ENCODE measurements at places on chromosomes 6 and 20. TPM values are rescaled to one million over a fixed set of nuclear protein-coding genes. Genes with fewer than 3 reads are reported as not detected.

PPP1R3G gene
- total RNA-seq, result 2.6 TPM

TENT5A gene
- total RNA-seq, result 27.9 TPM

CPNE5 gene
- total RNA-seq, result not detected

MOG gene
- not detected for total RNA-seq

C6orf62 gene
- total RNA-seq, result 74.0 TPM

CHD6 gene
- 34.4 TPM for total RNA-seq

GHRH gene
- not detected for total RNA-seq

ENPP1 gene
- 8.6 TPM for total RNA-seq

RIMS1 gene
- total RNA-seq, result 5.7 TPM

RBBP8NL gene
- total RNA-seq, result not detected

GRCh38 chr6:34375833-34376232 lies 16.6 kb downstream of the NUDT3 start:
- H3K4me1 ChIP-seq, result peaks cover 12% of the 10 kb centered on the region
- no peak overlapping the region for H3K4me3 ChIP-seq
- no peaks in the 10 kb centered on the region for H3K27me3 ChIP-seq
- no peaks in the 10 kb centered on the region for H3K36me3 ChIP-seq
- no peak overlapping the region for H3K27ac ChIP-seq

- H3K27me3 ChIP-seq, result no peaks in the 10 kb centered on the region
- no peaks in the 10 kb centered on the region for H3K4me1 ChIP-seq
- no peak for DNase-seq
- H3K4me3 ChIP-seq, result no peak overlapping the region
- peaks cover 12% of the 10 kb centered on the region for H3K36me3 ChIP-seq
Observed at GRCh38 chr6:116173928-116174327, 48.0 kb upstream of the COL10A1 start.

DNA sequence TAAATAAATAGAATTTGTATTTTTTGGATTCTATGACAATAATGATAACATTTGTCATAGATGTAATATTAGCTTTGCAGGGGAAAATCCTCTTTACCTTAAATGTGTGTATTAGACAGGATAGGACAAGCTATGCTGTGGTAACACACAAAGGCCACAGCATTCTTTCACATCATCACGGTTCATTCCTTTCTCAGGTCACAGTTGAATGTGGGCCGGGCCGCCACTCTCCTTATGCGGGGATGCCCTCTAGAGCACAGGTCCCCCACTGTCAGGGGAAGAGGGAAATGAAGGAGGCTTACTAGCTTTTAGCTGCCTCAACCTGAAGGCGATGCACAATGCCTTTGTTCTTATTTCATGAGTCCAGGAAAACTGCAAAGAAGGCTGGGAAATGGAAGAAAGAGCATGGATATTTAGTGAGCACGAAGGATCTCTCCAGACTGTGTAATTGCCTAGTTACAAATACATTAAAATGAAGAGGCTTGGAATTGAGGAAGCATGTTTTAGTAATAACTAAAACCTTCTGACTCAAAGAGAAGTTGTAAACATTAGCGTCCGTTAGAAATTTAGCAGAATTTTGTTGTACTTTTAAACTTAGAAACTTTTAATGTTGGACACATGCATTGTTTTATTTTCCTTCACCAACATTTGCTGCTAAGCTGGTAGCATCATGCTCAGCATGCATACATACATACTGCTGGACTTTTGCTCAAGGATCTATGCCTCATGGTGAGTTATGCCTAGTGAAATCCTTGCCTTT lies 248.9 kb upstream of the FOXQ1 start:
- H3K4me3 ChIP-seq, result no peak overlapping the region
- no peaks in the 10 kb centered on the region for H3K4me1 ChIP-seq
- no peak for DNase-seq
- H3K27me3 ChIP-seq, result peaks cover 25% of the 10 kb centered on the region
- no peak overlapping the region for H3K27ac ChIP-seq

DNA sequence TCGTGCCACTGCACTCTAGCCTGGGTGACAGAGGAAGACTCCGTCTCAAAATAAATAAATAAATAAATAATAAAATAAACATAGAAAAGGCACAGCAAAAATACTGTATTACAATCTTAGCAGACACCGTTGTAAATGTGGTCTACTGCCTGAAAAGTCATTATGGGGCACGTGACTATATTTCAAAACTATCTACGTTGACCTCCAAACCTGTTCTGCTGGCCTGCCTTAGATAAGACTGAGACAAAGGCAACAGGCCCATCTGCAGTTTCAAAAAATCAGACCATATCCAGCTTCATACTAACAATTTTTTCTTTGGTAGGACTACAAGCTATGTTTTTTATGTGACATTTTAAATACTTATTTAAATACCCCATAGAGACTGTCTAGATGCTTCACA lies 59.1 kb downstream of the AGPAT4 start:
- no peak overlapping the region for H3K27ac ChIP-seq
- no peaks in the 10 kb centered on the region for H3K27me3 ChIP-seq
- no peak for DNase-seq
- H3K4me1 ChIP-seq, result peaks cover 11% of the 10 kb centered on the region
- no peak overlapping the region for H3K4me3 ChIP-seq

GRCh38 chr6:43835872-43836419 lies 65.9 kb downstream of the VEGFA start:
- peaks cover 13% of the 10 kb centered on the region for H3K4me1 ChIP-seq
- no peak overlapping the region for H3K4me3 ChIP-seq
- H3K27me3 ChIP-seq, result peaks cover 9% of the 10 kb centered on the region
- H3K36me3 ChIP-seq, result no peaks in the 10 kb centered on the region
- H3K27ac ChIP-seq, result no peak overlapping the region

DNA sequence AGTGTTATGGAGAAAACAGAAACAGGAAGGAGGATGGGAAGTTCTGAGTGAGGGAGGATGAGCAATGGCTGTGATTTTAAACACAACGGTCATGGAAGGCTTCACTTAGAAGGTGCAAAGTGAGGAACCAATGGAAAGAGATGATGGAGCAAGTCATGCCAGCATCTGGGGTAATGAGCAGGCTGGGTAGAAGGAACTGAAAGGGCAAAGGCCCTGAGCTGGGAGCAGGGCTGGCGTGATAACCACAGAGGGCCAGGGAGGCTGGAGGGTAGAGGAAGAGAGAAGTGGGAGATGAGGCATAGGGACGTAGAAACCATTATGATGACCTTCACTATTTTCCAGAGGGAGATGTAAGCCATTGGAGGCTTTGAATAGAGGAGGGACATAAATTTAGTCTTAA lies 43.6 kb downstream of the NHLRC1 start:
- H3K27ac ChIP-seq, result no peak overlapping the region
- no peaks in the 10 kb centered on the region for H3K36me3 ChIP-seq
- H3K4me3 ChIP-seq, result no peak overlapping the region

GRCh38 chr6:4344317-4344899 lies 209.0 kb upstream of the ECI2 start:
- H3K27ac ChIP-seq, result no peak overlapping the region
- no peaks in the 10 kb centered on the region for H3K27me3 ChIP-seq
- H3K4me3 ChIP-seq, result no peak overlapping the region
- DNase-seq, result no peak

- no peaks in the 10 kb centered on the region for H3K27me3 ChIP-seq
Observed at GRCh38 chr6:135231469-135231844, 50.3 kb downstream of the MYB start.

DNA sequence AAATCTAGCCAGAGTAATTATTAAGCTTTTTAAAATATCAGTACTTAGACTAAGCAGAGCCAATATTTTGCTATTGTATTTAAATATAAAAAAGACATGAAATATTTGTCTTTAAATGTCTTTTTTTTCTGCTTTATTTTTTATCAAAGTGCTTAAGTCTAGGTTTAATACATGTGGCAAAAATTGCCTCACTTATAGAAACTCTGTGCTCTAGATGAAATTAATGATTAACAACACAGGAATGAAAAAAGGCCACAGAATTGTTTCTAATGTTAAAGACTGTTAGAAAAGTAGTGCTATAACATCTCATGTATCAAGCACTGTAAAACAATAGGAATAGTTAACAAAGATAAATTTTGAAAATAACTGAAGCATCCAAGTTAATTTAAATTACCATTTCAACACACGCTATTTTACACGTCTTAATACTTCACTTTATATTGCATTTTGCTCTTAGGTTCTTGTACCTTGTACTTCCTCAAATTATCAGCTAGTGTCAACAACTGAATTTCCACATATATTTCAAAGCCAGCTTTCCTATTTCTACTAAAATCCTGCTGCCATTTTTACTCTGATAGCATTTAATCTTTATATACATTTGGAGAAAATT lies 1515.1 kb downstream of the HACE1 start:
- DNase-seq, result no peak
- H3K36me3 ChIP-seq, result no peaks in the 10 kb centered on the region
- no peak overlapping the region for H3K27ac ChIP-seq
- peaks cover 7% of the 10 kb centered on the region for H3K27me3 ChIP-seq
- H3K4me1 ChIP-seq, result no peaks in the 10 kb centered on the region
- H3K4me3 ChIP-seq, result no peak overlapping the region

DNA sequence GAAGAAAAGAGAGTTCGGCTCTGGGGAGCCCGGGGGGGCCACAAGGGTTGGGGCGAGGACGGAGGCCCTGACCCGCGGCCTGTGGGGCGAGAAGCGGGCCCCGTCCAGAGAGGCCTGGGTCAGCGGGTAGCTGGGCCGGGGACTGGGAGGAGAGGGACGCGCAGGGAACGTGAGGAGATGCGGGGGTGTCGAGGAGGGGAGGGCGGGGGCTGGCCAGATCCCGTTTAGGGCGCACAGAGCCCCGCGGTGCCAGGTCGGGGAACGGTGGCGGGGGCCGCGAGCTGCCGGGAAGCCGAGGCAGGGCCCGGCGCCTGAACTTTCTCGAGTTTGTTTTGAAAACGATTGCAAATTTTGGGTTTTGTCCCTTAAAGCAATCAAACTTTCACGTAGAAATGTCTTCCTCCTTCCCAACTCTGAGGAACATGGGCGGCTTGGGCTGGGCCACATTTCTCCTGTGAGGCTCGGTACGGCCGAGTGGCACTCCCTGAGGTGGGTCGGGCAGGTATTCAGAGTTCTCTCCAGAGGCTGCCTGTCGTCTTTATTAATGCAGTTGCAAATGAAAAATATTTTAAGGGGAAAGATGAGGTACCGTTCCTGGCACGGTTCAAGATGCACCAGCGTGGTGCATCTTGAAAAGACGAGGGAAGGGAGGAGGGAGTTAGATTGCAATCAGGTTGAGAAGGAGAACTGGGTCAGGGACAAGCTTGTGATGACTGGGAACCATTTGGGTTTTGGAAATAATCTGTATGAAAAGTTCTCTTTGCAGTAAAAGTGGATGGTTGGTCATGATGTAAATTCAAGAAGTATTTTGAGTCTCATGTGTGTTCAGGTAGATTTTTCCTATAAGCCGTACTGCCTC lies 972 bp downstream of the RNF8 start:
- no peak for DNase-seq
- H3K4me3 ChIP-seq, result peak overlapping the region; percentile 87
- H3K27me3 ChIP-seq, result no peaks in the 10 kb centered on the region

DNA sequence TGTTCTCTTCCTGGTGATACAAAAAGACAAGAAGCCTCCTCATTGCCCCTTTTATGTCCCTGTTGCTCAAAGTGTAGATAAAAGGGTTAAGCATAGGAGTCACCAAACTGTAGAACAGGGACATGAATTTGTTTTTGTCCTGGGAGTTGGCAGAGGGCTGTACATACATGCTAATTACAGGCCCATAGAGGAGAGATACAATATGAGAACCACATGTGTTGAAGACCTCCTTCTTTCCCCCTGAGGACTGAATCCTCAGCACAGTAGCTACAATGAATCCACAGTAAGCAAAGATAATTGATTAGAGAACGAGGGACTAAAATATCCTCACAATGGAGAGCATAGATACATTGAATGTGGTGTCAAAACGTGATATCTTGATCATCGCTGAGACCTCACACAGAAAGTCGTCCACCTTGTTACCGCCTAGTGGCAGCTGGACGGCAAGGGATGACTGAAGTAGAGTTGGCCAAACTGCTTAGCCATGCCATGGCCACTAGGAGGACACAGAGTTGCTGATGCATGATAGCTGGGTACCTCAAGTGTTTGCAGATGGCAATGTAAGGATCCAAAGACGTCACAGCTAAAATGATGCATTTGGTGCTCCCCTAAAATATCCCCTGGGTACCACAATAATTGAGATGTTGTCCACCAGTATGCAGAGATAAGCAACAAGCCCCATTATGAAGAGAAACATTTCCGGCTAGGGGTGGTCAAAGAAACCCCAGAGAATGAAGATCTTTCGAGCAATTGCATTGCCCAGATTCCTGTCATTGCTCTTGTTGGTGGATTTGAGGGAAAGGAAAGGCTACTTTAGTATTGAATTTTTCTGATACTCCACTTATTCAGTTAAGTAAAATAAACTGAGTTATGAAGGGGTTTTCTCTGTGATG lies 15.0 kb downstream of the OR2B3 start:
- DNase-seq, result no peak
- H3K27ac ChIP-seq, result no peak overlapping the region
- no peaks in the 10 kb centered on the region for H3K36me3 ChIP-seq
- H3K27me3 ChIP-seq, result peaks cover 21% of the 10 kb centered on the region

DNA sequence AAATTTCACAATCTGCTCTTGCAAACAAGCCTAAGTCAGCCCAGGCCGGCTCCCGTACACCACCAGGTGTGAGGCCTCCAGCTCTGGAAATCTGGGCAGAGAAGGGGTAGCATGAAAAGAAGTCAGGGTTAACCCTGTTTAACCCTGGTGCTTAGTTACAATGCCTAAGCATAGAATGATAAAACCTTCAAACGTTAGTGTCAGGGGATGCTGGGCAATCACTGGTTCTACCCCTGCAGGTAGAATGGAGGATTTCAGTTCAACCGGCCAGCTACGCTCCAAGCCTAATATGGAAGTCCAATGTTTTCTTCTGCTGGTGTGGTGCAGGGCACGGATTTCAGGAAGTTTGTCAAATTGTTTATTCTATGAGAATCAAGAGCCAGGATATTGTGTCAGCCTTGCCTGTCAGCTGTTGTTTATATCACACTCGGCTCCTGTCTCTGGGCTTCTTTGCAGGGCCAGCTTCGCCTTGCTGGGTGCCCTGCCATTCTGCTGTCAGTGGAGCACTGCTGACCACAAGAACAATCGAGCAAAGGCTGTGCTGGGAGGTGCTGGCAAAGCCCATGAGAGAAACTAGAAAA lies 20.2 kb upstream of the CD93 start:
- H3K27me3 ChIP-seq, result no peaks in the 10 kb centered on the region
- H3K27ac ChIP-seq, result no peak overlapping the region
- no peaks in the 10 kb centered on the region for H3K36me3 ChIP-seq
- H3K4me3 ChIP-seq, result no peak overlapping the region

DNA sequence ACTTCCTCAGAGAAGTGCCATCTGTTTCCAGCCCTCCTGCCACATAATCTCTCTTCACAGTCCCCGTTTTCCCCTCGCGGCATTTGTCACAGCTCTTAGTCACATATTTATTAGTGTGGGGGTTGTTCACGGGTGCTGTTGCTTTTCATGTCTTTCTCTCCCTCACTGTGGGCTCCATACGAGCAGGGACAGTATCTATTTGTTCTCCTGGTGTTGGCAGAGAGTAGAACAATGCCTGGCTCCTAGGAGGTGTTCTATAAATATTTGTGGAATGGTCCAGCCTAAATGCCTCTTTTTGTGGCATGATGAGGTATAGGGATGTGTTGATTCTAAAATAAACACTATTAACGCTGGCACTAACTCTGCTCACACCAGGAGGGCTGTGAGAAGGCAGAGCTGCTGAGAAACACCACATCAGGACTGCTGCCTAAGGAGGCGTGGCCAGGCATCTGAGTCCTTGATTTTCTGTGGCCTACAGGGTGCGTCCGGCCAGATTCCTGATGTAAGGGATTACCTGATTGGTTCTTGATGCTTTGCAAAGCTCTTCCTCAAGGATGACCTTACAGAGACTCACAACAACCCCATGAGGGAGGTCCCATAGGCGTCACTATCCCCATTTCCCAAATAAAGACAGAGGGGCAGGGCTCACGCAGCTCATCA lies 219.8 kb upstream of the ARID1B start:
- H3K27ac ChIP-seq, result no peak overlapping the region
- H3K4me1 ChIP-seq, result peaks cover 7% of the 10 kb centered on the region
- no peak for DNase-seq
- no peak overlapping the region for H3K4me3 ChIP-seq
